ENCODE measurements at places on chromosomes 7 and 10. TPM values are rescaled to one million over a fixed set of nuclear protein-coding genes. Genes with fewer than 3 reads are reported as not detected.

Gene PGAM2
- not detected for total RNA-seq

Gene PRKCQ
- total RNA-seq, result 0.52 TPM

Gene KEL
- not detected for total RNA-seq

Gene VPS37D
- total RNA-seq, result 1.3 TPM

Gene CAMK2B
- 1.8 TPM for total RNA-seq

Gene AKR1D1
- not detected for total RNA-seq

Gene NUPR2
- not detected for total RNA-seq

Gene GPR85
- 0.61 TPM for total RNA-seq

Gene PRLHR
- not detected for total RNA-seq

Gene CNPY1
- total RNA-seq, result not detected

Gene CDC14C
- not detected for total RNA-seq

Gene HOGA1
- 0.88 TPM for total RNA-seq

DNA sequence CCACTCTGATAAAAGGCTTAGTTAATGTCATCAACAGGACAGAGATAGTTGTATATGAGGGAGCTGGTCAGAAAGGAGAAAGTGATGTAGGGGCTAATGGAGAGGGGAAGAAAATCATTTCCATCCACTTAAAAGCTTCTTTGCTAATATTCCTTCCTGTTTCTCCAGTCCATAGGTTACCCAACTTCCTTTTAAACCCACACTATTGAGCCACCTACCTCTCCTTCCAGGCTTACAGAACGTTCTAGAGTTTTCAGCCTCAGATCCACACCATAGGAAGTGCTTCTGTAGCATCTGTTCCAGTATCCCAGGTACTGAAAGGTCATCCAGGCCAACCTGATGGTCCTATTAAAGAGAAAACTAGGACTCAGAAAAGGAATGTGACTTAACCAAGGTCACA is 28.2 kb downstream of the STRIP2 start:
- no peak for DNase-seq

DNA sequence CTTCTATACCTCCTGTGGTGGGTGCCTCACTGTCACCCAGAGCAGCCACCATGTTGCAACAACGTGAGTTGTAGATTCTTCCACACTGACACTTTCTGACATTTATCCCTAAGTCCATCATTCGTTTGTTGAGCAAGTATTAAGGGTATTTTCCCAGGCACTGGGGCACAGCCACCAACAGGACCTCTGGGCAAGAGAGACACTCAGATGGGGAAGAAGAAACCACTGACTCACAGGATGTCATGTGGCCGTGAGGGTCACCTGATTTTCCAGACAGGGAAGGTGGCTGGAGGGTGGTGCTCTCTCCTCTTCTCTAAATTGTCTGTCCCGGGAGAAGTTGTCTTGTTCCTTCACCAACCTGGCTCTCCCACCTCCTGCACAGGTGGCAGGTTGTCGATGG is 51.7 kb upstream of the PPIF start:
- no peak for DNase-seq

GRCh38 chr10:89481662-89482061 is 53.7 kb downstream of the SLC16A12 start:
- DNase-seq, result peak; percentile 86

GRCh38 chr7:22452142-22452959 is 47.6 kb downstream of the STEAP1B start:
- DNase-seq, result peak; percentile 52

GRCh38 chr10:51950371-51950995 is 251.1 kb upstream of the CSTF2T start:
- DNase-seq, result no peak

GRCh38 chr10:108462005-108462404 is 1297.5 kb upstream of the SORCS1 start:
- DNase-seq, result no peak

DNA sequence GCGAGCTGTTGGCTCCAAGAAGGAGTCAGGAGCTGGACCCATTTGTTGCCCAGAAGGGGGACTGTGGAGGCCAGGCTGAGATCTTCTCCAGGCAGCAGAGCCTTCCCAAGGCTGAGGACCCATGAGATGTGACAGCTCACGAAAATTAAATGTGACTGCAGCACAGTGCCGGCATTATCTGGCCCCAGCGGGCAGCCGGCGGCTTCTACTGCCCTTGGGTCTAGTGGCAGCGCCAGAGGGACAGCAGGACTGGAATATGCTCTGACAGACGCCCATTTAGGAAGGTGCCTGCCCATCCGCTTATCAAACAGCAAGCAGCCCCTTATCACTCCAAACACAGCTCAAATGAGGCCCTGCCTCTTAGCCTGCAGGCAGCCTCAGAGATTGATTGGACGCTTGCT is 122.9 kb upstream of the LYZL2 start:
- no peak for DNase-seq

DNA sequence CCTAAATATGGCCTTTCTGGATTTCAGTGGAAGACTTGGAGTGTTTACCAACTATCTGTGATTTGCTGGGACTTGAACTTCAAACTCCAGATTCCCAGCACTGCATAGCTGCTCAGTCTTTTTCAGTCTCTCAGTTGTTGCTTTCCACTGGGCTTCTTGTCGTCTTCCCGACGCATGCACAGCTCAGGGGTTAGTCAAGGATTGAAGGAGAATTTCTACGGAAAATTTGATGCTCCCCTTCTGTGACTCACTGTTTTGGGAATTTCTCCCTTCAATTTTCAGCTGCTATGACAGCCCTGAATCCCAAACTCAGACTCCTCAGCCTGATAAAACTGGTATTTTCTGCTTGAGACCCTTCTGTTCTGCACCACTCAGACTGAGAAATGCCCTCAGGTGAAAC is 91.7 kb downstream of the CYP26A1 start:
- DNase-seq, result no peak

DNA sequence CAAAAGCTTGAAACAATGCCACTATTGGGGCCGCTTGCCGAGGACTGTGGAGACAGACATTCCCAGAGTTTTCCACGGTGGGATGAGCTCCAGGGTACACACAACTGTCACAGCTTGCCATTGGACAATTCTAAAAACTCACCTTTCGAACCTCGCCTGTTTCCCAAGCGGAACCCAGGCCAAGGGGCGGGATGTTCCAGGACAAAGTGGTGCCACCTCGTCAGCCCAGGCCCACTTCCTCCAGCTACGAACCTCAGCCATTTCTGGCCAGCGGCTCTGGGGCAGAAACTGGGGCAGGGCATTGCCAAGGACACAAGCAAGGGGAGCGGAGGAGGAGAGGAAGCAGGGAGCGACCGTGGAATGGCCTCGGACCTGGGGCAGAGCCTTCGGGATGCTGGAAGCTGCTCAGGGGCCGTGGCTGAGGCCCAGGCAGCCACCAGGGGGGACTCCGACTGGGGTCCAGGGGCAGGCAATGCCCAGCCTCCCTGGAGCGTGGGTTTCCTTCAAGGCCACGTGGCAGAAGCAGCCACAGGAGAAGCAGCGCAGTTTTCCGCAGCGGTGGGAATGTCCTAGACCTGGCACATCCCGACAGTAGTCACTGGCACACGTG is 44.7 kb upstream of the INSIG1 start:
- DNase-seq, result no peak

DNA sequence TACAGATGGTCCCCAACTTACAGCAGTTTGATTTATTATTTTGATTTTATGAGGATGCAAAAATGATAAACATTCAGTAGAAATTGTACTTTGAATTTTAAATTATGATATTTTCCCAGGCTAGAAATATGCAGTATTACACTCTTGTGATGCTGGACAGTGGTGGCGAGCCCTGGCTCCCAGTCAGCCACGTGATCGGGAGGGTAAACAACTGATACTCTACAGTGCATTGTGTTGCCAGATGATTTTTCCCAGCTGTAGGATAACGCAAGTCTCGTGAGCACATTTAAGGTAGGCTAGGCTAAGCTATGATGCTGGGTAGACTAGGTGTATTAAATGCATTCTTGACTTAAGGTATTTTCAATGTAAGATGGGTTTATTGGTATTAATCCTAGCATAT is 865.2 kb downstream of the SORCS3 start:
- no peak for DNase-seq

Measured in MCF 10A (cell line).